Tongue (tissue), 3 donors: ENCODE measurements at places on chromosomes 16 and 17. TPM values are rescaled to one million over a fixed set of nuclear protein-coding genes. Genes with fewer than 3 reads are reported as not detected.
A peak's percentile ranks its signal among the peaks of the same experiment; 100 is the strongest.

Gene ZSCAN10
- not detected for total RNA-seq

- peak; percentile 13 for DNase-seq
These were observed 80.8 kb upstream of the CCL1 start for GRCh38 chr17:34443619-34444469.

DNA sequence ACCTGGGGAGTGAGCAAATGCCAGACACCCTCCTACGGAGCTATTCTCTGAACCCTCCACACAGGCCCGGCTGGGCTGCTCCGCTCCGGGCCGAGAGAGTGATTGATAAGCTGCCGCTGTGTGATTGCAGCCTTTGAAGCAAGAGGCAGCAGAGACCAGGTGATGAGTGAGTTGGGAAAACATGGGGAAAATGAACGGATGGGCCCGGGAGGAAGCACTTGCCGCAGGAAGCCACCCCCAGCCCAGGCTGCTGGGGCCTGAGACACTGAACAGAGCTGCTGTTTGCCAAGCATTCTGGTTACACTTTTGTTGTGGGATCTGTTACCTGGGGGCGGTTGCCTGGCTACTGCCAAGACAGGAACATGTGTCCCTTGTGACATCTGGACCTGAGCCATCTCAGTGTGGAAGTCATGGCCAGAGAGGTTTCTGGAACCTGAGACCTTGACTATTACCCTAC is 46.4 kb upstream of the KLHDC4 start:
- DNase-seq = no peak

GRCh38 chr17:77042476-77043231 is 98.1 kb upstream of the SEC14L1 start:
- DNase-seq = no peak

GRCh38 chr17:19621697-19622096 is 26.9 kb upstream of the ALDH3A2 start:
- DNase-seq = no peak

DNA sequence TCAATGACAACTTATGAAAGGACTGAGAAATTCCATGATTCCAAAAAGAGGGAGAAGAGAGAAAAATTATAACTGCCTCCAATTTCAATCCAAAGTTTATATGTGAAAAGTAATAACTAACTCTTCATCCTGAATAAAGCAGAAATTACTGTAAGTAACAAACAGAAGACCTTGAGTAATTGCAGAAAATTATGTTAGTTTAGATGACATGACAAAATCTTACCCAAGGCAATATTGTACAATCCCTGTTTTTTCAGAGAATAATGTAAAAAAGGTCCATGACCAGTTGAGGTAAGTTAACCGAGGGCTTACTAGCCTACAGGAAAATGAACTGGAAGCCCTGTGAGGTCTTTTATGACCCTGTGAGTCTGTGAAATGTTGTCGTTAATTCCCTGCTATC is 949.5 kb upstream of the SOX9 start:
- DNase-seq = no peak

GRCh38 chr17:78315355-78316114 is 44.3 kb downstream of the SOCS3 start:
- peak; percentile 91 for DNase-seq
